ENCODE measurements at places on chromosomes 2 and 18. TPM values are rescaled to one million over a fixed set of nuclear protein-coding genes. Genes with fewer than 3 reads are reported as not detected.

DNA sequence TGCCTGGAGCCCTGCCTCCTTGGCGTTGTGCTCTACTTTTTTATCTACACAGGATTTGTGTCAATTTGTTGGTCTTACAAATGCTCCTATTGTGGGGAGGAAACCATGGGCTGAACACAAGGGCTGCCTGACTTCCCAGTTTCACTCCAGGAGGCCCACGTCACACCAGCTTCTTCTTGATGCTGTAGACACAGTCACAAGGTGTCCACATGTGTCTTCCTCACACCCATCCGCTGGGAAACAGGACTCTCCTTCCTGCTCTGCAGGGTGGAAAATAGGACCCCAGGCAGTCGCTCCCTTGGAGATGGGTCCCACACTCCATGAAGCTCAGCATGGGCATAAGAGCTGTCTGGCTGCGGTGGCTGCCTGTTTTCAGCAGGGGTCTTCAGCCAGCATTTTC lies 468.2 kb downstream of the EPHA4 start:
- DNase-seq = no peak

- no peak for DNase-seq
Observed at GRCh38 chr2:231186325-231186724, 12.1 kb upstream of the ARMC9 start.

- no peak for DNase-seq
Observed at GRCh38 chr2:71336802-71337201, 5.2 kb downstream of the ZNF638 start.

DNA sequence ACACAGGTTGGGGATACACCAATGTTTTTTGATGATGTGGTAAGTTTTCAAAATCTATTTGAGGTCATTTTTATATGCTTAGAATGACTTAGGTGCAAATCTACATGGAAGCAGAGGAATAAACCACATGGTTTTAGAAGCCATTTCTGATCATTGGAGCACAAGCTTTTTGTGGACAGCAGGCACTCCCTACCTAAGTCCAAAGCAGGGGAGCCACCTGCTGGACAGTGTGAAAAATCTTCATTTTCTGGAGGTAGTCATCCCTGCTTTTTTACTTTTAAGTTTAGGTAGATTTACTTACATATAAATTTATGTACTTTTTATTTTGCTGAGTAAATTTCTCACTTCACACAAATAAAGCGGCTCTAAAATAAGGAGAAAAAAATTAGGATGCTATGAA lies 323.2 kb downstream of the PLCL1 start:
- no peak for DNase-seq

- no peak for DNase-seq
Observed at GRCh38 chr18:53950545-53950944, 273.9 kb downstream of the MBD2 start.

GRCh38 chr18:2293109-2293839 lies 278.0 kb downstream of the METTL4 start:
- DNase-seq = no peak

DNA sequence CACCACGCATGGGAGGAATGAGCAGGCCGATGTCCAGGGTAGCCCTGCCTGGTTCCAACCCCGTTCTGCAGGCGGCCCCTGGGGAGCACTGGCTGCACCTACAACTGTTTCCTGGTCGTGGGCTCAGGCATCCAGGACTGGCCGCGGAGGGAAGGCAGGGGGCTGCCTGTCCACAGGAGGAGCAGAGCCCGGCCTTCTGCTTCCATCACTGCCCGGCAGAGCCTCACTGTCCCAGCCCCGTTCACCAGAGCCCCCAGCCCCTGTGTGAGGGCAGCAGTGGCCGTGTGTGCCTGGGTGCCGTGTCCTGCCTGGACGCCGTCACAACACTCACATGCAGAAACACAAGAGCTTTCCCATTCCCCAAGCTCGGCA lies 56.2 kb downstream of the KCNG2 start:
- no peak for DNase-seq

DNA sequence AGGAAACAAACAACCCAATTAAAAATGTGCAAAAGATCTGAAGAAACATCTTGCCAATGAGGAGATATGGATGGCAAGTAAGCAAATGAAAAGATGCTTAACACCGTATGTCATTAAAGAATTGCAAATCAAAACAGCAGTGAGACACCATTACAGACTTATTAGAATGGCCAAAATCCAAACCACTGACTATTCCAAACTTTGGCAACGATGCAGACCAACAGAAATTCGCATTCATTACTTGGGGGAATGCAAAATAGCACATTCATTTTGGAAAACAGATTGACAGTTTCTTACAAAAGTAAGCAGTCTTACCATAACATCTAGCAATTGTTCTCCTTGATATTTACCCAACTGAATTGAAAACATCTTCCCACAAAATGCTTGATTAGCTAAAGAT lies 1118.7 kb downstream of the SUCLG1 start:
- no peak for DNase-seq

- no peak for DNase-seq
Observed at GRCh38 chr2:207260021-207260420, 94.3 kb upstream of the KLF7 start.

The CACNB4 gene
- 0.35 TPM for total RNA-seq

The KRCC1 gene
- 23.8 TPM for total RNA-seq

The AGAP1 gene
- 23.5 TPM for total RNA-seq

Data from Right ventricle myocardium inferior (tissue), 1 donor.